Renal cortex interstitium (tissue), 15 donors: ENCODE measurements at places on chromosomes 12 and 14. TPM values are rescaled to one million over a fixed set of nuclear protein-coding genes. Genes with fewer than 3 reads are reported as not detected.
A peak's percentile ranks its signal among the peaks of the same experiment; 100 is the strongest.

- no peak for DNase-seq
Observed at GRCh38 chr14:35643513-35643912, 109.5 kb downstream of the INSM2 start.

RHOJ gene
- polyA plus RNA-seq, result 15.8 TPM

GRCh38 chr14:65940056-65940735, 527.7 kb downstream of the FUT8 start:
- DNase-seq, result no peak

GAS2L3 gene
- polyA plus RNA-seq, result 21.8 TPM

DNA sequence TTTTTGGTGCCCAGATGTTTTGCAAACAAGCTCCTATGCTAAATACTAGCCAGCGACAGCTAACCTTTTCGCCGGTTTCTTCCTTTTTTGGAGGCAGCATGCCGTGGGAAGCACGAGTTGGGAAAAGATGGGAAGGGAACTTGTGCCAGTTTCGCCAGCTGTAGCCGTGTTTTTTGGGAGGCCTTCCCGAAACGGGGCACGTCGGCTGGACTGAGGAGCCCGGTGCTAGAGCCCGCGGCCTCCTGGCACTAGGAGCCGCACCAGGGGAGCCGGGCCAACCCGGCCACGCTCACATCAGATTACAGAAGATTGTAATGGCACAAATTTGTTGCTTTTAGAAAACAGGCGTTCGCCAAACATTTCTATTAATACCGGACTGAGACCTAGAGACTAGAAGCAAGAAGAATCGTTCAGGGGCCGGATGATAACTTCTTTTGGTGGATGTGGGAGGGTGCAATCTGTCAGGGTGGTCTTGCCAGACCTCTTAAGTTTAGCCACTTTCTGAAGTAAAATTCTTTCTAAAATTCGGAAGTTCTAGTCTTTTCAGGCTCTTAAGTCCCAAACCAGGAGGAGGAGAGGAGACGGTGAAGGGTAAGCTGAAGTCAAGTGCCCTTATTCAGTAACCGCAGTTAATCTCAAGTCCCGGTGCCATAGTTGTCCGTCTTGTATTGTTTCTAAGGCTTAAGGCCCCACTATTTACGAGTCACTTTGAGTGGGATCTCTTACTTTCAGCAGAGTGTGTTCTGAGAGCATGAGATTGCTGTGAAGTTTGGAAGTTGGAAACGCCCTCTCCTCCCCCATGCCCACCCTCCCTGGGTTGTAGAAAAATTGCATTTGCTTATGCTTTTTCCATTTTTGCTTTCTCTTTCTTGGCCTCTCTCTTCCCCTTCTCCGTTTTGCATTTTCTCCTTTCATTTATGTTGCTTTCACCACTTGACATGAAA, 1.3 kb downstream of the RASSF3 start:
- no peak for DNase-seq

- DNase-seq, result no peak
Observed at GRCh38 chr14:96624661-96625425, 122.7 kb downstream of the PAPOLA start.

SYNJ2BP gene
- 45.3 TPM for polyA plus RNA-seq

SLC5A8 gene
- 41.3 TPM for polyA plus RNA-seq

- DNase-seq, result peak; percentile 22
Observed at GRCh38 chr14:98138666-98139065, 1133.3 kb downstream of the BCL11B start.

IFI27 gene
- polyA plus RNA-seq, result 15.4 TPM

DNA sequence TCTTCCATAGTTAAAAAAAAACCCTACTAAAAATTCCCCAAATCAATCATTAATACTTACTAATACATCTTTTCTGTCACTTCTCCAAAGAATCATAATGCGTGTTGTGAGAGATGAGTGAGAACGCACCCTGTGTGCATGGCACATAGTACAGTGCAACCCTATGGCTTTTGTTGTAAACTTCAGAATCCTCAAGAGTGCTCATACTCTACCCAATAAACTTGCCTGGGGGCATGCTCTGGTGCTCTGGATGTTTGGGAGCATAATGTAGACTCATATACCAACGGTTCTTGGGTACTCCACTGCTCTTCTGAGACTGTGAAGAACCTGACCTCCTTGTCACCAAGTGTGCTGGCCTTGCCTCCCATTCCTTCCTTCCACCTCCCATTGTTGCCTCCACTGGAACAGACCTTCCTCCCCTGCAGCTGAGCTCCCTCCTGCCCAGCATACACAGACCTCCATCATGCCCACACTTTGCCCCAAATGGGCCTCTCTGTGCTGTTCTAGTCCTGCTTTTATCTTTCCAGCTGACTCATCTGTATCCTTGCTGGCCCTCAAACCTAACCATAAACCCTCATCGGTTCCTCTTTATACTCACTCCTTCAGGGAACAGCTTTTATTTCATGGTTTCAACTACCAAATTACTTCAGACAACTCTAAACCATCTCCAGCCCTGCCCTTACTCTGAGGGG, 8.9 kb downstream of the DCP1B start:
- no peak for DNase-seq

- DNase-seq, result no peak
Observed at GRCh38 chr14:68486033-68486732, 306.7 kb downstream of the ZFP36L1 start.

KRT75 gene
- polyA plus RNA-seq, result not detected

KRT6C gene
- polyA plus RNA-seq, result not detected

KSR2 gene
- polyA plus RNA-seq, result 0.98 TPM

GRCh38 chr14:58109744-58110143, 42.3 kb downstream of the ARMH4 start:
- no peak for DNase-seq

MAGOHB gene
- polyA plus RNA-seq, result 41.4 TPM

DBX2 gene
- 0.11 TPM for polyA plus RNA-seq

RERGL gene
- polyA plus RNA-seq, result 8.8 TPM

SDSL gene
- 17.0 TPM for polyA plus RNA-seq

DNA sequence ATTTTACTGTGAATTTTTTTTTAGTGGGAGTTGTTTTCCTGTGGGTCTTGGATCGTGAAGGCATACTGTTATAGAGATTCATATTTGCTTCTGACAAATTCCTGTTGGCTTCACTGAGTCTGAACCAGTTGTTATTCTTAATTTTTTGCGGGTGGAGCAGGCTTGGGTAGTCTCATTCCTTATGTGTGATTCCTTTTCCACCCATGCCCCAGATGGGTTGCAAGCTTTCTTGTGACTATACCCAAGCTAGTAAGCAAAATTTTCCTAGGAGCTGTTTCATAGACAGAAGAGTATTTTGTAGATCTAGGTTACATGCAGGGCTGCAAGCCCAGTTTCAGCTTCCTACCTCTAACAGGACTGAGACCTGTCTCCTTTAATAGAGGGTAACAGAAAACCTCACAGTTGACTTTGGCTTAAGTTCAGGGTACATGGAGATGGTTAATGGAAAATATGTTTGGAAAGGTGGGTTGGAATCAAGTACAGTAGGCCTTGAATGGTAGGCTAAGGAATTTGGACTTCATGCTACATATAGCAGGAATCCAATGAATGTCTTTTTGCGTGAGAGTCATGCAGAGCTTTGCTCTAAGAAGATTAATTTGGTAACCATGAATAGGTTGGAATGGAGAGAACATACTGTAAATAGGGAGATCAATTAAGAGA, 29.0 kb downstream of the TRMT5 start:
- no peak for DNase-seq

DNA sequence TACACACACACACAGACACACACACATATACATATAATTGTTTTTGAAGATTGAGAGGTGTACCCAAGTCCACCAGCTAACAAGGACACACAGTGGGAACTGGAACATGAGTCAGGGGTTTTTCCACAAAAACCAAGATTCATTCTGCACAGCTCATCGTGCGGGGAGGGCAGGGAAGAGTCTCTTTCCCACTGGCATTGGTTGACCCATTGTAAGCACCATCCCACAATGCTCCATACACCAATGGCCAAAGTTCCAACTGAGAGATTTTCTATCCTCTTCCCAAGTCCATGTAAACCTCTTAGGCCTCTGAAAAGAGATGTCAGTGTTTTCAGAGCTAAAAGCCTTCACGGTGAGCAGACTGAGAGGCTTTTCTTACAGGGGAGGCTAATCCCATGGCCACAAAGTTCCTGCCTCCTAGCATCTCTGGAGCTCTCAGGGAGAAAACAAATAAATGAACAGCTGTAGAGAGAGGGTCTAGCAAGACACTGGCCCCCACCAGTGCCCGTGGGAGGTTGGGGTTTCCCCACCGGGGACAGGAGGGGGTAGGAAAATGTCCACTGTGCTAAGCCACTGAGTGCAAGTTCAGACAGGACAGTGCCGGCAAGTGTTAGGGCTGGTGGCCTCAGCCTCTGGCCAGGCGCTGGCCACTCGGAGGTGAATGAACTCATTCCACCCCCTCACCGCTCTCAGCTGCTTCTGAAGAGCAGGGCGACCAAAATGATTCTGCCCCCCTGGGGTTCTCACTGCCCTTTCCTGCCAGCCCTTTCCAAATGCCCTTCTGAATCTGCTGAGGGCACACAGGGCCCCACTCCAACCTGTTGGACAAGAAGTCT, 21.5 kb upstream of the TC2N start:
- no peak for DNase-seq

DNA sequence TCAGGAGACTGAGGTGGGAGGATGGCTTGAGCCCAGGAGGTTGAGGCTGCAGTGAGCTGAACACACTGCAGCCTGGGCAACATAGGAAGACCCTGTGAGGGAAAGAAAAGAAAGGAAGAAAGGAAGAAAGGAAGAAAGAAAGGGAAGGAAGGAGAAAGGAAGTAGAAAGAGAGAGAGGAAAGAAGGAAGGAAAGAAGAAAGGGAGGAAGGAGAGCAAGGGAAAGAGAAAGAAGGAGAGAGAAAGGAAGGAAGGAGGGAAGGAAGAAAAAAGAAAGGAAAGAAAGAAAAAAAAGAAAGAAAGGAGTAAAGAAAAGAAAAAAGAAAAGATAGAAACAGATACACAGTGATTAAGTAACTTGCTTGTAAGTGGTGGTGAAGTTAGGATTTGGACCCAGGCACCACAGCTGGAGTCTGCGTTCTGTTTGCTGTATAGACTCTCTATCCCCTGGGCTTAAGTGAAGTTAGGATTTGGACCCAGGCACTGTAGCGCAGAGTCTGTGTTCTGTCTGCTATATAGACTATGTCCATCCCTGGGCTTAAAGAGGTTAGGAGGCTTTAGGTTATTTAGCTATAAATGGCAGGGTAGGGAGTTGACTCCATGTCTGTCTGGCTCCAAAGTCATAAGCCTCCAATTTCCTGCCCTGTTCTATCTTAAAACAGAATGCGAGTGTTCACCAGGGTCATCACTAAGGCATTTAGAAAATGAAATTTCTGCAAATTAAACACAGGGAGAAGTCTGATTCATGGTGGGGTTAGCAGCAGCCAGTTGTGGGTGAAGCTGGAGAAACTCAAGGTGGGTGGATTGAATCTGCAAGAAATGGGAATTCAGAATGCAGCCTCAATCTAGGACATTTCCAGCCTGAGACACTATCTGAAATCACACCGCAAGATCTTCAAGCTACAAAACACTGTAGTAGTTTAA, 13.3 kb upstream of the C12orf75 start:
- no peak for DNase-seq

DNA sequence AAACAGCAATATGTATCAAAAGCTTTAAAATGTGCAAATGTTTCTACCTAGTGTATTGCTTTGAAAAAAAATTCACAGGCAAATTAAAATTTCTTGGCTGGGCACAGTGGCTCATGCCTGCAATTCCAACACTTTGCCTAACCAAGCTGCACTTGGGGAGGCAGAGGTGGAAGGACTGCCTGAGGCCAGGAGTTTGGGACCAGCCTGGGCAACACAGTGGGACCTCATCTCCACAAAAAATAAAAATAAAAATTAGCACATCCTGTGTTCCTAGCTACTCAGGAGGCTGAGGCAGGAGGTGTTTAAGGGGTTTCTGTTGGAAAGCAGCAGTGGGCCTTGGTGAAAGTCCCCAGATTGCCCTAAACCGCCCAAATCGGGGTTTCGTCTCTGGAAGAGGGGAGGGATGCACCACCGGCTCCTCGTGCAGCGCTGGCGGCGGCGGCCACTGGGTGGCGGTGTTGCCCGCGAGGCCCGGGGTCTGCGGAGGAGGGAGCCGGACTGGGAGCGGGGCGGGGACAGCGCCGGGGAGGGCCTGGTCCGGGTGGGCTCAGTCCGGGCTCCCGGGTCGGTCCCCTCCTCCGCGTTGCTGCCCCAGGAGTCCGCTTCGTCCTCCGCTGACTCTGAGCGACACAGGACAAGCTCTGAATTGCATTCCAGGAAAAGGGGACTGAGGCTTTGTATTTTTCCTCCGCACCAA, 265.6 kb downstream of the AACS start:
- peak; percentile 22 for DNase-seq

GRCh38 chr14:81129242-81129641, 91.5 kb downstream of the GTF2A1 start:
- DNase-seq, result no peak

DNA sequence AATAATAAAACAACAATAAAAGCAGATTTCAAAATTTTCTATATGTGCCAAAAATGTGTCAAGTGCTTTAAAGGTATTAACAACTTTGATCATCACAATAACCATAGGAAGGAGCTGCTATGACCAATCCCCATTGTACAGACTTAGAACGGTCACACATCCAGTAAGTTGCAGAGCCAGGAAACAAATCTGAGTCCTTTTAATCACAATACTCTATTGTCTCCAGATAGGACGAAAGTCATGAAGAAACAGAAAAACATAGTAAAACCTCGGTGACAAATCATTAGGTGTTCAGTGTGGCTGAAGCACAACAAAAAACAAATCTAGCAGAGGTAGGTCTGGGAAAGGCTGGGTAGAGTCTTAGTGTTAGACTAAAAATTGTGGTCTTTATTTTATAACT, 178.8 kb downstream of the GRIP1 start:
- no peak for DNase-seq

DNA sequence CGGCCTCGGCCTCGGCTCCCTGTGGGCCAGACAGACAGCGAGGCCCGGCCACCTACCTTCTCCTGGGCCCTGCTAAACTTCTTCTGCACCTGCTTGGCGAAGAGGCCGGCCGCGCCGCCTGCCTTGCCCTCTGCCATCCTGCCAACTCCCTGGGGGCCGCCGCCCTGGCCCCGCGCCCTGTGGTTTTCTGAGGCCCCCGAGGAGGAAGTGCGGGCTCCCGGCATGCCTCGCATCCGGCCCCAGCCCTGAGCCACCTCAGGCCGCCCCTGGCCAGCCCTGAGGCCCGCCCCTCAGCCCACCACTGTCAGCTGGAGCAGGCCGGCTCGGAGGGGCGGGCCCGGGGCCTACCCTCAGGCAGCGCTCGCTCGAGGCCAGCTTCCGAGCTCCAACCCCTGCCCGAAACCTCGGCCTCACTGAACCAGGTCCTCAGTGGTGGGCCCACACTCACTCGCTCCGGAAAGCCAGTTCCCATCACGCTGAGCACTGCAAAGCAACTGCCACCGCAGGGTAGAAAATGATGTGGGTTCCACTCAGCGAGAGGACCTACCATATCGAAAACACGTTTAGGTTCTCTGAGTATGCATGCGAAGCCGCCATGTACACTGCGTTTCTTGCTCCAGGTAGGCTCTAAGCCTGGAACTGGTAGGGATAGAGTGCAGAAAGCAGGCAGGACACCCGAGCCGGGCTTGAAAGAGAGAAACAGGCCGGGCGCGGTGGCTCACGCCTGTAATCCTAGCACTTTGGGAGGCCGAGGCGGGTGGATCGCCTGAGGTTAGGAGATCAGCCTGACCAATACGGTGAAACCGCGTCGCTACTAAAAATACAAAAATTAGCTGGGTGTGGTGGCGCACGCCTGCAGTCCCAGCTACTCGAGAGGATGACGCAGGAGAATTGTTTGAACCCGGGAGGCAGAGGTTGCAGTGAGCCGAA, at the start of gene BIN2:
Gene BIN2 (minus strand): TSS at position 209 of the 930 bp plus-strand sequence. CDS start 72 bp downstream, at position 137.
- no peak for DNase-seq

GPR68 gene
- polyA plus RNA-seq, result 1.9 TPM

SLC39A2 gene
- polyA plus RNA-seq, result 1.2 TPM
